ENCODE measurements at places on chromosomes 6 and 20.

GRCh38 chr20:60422848-60423247, 464.6 kb downstream of the CDH26 start:
- no peak for DNase-seq

DNA sequence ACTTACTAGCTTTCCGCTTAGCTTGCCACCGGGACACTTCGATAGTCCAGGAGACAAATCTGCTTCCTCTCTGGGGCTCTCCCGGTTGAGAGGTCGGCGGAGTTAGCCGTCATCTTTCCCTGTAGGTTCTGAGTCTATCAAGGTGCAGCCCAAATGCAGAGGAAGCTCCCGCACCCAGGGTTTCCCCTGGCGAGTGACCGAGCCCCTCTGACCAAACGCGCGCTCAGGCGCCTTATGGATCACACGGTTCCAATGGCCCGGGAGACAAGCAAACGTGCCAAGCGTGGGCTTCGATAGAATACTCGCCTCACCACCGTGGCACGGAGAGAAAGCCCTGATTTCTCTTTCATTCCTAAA, 15.8 kb upstream of the FOXC1 start:
- DNase-seq: no peak

GRCh38 chr6:36350681-36351571, 14.2 kb upstream of the BNIP5 start:
- DNase-seq: no peak

DNA sequence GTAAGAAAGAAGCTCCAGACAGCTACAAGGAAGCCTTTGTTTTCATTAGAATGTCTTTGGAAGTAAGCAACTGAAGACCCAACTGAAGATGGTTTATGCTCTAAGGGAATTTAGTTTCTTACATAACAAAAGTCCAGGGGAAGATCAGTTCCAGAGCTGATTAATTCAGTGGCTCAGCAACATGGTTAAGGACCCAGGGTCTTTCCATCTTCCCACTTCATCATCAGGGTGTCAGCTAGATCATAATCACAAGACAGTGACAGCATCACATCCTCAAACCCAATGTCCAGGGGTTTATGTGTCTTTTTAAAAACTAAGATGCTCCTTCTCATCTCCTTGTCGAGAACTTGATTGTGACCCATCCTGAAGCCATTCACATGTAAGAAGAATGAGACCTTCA, 119.7 kb upstream of the PRDM1 start:
- DNase-seq: no peak

DNA sequence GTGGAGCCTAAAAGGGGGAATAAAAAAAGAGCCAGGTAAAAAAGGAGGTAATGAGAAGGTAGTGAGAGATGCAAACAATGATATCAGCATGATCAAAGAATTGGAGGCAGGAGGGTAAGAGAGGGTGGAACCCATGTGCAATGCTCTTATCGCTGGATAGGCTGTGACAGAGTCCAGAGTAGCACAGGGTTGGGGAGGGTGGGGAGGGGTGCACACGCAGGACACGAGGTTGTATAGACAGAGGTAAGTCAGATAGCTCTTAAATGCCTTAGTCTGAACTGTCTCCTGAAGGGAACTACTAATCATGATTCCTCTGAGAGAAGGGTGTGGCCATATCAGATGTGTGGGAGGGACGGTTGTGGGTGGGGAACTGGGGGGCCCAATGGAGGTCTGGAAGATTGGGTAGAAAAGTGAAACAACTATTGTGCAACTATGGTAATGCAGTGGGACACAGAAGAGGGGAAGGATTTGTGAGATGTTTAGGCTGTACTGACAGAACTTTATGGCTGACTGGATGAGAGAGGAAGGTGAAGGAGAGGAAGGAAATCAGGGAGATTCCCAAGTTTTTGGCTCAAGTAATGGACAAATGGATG, 354.8 kb downstream of the BTBD9 start:
- DNase-seq: no peak

- DNase-seq: no peak
Observed at GRCh38 chr20:45037050-45037449, 63.9 kb downstream of the KCNS1 start.

DNA sequence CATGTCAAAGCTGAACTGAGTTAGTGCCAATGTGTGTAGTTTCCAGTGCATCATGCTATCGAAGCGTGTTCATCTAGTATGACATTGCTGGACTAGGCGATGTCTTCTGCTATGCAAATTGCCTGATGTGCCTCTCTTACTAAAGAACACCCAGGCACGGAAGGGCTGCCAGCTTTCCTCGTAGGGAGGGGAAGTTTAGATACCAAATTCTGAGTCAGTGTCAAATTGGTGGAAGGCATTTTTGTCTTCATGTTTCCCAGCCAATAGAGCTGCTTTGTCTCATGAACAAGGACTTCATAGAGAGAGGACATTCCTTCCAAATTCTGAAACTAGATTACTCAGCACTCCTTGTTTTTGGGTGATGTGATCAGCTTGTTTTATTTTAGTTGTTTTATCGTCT, 320.1 kb downstream of the BTBD3 start:
- DNase-seq: no peak

DNA sequence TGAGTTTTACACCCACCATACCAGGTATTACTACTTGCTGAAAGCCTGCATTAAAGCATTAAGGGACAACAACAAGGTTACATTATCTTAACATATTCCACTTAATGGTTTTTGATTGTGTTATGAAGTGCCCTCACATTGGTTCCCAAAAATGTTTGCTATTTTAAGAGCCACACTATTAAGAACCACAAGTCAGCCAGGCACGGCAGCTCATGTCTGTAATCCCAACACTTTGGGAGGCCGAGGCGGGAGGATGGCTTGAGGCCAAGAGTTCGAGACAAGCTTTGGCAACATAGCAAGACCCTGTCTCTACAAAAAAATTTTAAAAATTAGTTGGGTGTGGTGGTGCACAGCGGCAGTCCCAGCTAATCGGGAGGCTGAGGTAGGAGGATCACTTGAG, 28.2 kb downstream of the ATXN1 start:
- DNase-seq: no peak

GRCh38 chr20:50190251-50191064, at the start of gene CEBPB:
Gene CEBPB, plus strand, starts transcription at chr20:50190830. Its CDS starts 204 bp downstream, at chr20:50191034.
- peak; percentile 74 for DNase-seq

- DNase-seq: no peak
Observed at GRCh38 chr6:9126878-9127560, 691.7 kb upstream of the SLC35B3 start.

GRCh38 chr6:125094563-125094962, 59.0 kb upstream of the TPD52L1 start:
- no peak for DNase-seq

GRCh38 chr20:2365091-2365490, 15.6 kb upstream of the TGM6 start:
- DNase-seq: no peak

- no peak for DNase-seq
Observed at GRCh38 chr6:154356113-154356512, 490 bp downstream of the IPCEF1 start.

GRCh38 chr6:31879901-31880300, 1.1 kb upstream of the SLC44A4 start:
- DNase-seq: no peak

GRCh38 chr20:1633535-1633934, 13.7 kb upstream of the SIRPB1 start:
- DNase-seq: no peak

- no peak for DNase-seq
Observed at GRCh38 chr6:8079126-8079525, 14.9 kb upstream of the BLOC1S5 start.

DNA sequence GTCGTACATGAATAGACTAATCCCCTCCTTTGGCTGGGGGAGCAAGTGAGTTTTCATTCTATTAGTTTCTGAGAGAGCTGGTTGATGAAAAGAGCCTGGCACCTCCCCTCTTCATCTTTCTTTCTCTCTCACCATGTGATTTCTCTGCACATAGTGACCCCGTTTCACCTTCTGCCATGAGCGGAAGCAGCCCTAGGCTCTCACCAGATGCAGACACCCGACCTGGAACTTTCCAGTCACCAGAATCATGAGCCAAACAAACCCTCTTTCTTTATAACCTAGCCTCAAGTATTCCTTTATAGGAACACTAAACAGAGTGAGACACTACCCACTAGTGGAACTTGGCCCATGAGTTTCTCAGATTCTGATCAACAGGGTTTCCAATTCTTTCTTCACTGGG, 16.4 kb downstream of the OTOR start:
- DNase-seq: no peak

Measured in stimulated activated CD4-positive, alpha-beta T cell treated with anti-CD3 and anti-CD28 coated beads, TNF-alpha, amount 100 ng/mL, for 1 hour (primary cell).